DMS79 treated with DMSO at 0.1 percent for 48 hours (cell line): ENCODE measurements at places on chromosomes 2 and 18.

DNA sequence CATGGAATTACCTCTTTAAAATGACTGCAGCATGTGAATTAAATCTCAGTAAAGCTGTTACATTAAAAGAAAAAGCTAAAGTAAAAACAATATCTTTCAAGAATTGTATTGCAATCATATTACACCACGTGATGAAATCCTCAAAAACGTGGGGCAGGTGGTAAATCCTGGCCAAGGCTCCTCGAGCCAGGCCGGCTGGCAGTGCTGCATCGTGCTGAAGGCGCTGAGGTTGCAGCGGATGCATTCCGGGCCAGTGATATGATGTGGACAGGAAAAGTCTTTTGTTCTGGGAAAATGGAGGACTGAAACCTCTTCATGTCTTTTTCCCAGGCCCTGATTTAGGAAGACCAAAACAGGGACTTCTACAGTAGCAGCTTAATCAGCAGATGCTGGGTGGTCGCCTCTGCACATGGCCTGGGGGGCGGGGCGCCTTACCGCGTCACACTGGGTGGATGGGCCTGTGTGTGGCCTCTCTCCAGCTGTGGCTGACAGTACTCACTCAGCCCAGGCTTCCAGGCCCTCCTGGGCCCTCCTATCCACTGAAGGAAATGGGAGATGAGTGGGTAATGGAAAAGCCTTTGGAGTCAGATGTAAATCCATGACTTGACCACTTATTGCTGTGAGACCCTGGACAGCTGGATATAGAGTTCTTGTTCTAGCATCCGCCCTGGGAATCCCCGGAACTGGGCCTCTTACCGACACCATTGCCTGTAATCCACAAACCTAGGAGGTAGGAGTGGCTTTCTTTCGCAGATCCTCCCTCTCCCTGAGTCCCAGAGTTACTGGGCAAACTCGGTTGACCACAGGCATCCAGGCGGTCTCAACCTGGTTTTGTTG is 45.1 kb downstream of the PROC start:
- DNase-seq: no peak

GRCh38 chr18:44700652-44701051 is 20.0 kb downstream of the SETBP1 start:
- no peak for DNase-seq

DNA sequence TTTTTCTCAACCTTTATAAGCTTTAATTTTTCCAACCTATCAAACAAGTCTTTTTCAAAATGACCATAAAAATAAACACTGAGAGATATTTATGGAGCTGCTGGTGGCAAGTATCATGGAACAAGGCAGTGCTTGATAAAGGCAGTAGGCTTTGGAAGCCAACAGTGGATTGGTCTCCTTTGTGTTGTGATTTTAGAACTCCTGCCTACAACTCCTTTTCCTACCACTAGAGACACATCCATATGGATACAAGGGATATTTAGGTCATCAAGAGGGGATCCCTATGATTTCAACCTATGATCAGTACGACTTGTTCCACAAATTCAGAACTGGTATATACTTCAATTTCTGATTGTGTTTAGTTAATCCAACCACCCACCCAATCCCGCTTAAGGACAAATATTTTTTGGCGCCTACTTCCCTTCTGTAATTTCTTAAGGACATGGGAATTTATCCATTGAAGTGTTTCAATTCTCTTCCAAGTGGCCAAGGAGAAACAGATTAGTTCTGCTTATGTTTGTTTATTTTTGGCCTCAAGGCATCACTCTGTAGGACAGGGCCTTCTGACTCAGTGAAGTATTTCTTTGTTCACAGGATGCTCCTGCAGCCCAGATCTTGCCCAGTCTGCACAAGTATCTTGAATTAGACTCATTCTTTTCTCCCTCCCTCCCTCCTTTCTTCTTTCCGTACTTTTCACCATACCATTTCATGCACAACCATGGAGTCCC is 2119.6 kb upstream of the PIK3C3 start:
- no peak for DNase-seq

- DNase-seq: peak; percentile 88
Measured at GRCh38 chr18:49632588-49632987, 70.7 kb downstream of the LIPG start.

- DNase-seq: no peak
Measured at GRCh38 chr2:2853346-2853745, 522.3 kb upstream of the MYT1L start.

GRCh38 chr2:36530178-36530982 is 67.6 kb downstream of the FEZ2 start:
- DNase-seq: no peak

- no peak for DNase-seq
Measured at GRCh38 chr2:143426296-143426695, 297.1 kb downstream of the ARHGAP15 start.

DNA sequence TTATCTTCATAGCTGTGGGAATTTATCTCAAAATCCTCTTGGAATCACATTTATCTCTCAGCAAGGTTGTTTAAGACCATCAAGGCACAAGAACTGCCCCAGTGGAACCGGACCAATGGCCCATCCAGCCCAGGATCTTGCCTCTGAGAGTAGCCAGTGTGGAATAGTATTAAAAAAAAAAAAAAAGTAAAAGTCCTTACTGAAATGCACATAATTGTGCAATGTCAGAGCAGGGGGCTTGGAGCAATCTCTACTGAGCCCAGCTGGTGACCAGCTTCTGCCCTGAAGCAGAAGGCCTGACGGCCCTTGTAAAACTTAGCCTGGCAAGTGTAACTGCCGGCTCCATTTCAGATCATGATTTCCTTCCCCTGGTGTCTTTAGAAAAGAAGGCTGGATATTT is 355.6 kb upstream of the PIK3C3 start:
- DNase-seq: no peak

DNA sequence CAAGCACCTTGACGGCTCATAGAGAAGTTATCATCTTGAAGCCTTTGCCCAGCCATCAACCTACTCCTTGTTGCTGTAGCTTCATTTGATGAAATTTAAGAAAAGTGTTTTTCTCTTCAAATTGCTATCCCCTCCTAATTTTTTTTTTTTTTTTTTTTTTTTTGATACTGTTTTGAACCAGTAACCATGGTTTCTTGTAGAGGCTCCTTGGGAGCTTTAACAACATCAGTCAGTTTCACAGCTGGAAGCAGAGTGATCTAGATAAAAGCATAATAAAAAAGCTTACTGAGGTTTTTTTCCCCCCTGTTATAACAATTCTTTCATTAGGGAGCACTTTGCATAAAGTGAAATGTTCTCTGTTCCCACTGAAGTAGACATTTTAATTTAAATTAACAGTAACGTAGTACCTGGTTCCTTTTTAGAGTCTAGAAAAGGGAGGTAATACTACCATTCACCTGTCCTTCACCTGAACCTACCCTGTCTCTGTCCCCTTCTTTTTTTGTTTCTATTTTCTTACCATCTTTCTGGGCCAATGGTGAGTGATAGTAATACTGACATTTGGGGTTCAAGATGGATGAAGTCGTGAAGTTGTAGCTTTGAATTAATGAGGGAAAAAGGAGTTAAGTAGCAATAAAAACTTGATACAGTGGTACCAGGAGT is 101.5 kb downstream of the NCOA1 start:
- no peak for DNase-seq

DNA sequence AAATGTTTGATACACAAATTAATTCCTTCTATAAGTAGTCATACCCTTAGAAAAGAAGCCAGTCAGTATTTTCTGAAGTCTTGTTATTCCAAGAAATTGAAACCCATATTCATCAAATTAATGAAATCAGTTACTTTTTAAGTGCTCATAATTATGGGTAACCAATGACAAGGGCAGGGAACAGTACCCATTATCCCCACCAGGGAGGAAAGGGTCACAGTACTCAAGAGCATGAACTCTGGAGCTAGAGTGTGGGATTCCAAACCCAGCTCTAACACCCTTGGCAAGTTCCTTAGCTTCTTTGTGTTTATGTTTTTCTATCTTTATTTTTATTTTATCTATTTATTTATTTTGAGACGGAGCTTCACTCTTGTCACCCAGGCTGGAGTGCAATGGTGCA is 68.4 kb downstream of the CCDC148 start:
- DNase-seq: no peak

GRCh38 chr2:229434187-229434586 is 163.1 kb upstream of the PID1 start:
- DNase-seq: no peak

- no peak for DNase-seq
Measured at GRCh38 chr2:100853909-100854810, 34.2 kb downstream of the NPAS2 start.

DNA sequence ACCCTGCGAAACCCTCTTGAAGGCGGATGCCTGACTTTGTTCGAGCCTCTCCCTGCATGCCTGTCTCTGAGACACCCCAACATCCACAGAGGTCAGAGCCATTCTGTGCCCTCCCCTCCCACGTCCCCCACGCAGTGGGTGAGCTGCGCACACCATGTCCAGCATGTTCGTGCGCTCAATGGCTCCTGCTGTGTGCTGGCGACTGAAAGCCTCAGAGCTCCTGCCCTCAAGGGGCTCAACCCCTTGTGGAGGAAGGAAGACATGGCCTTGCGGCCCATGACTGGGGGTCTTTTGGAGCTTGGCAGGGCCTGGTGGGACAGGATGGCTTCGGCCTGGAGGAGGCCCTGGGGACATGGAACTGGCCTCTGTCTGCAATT is 45.7 kb downstream of the ANKMY1 start:
- DNase-seq: no peak

- DNase-seq: no peak
Measured at GRCh38 chr2:86809481-86810121, 18.9 kb upstream of the CD8A start.

- no peak for DNase-seq
Measured at GRCh38 chr2:44389895-44390294, 28.1 kb downstream of the CAMKMT start.

DNA sequence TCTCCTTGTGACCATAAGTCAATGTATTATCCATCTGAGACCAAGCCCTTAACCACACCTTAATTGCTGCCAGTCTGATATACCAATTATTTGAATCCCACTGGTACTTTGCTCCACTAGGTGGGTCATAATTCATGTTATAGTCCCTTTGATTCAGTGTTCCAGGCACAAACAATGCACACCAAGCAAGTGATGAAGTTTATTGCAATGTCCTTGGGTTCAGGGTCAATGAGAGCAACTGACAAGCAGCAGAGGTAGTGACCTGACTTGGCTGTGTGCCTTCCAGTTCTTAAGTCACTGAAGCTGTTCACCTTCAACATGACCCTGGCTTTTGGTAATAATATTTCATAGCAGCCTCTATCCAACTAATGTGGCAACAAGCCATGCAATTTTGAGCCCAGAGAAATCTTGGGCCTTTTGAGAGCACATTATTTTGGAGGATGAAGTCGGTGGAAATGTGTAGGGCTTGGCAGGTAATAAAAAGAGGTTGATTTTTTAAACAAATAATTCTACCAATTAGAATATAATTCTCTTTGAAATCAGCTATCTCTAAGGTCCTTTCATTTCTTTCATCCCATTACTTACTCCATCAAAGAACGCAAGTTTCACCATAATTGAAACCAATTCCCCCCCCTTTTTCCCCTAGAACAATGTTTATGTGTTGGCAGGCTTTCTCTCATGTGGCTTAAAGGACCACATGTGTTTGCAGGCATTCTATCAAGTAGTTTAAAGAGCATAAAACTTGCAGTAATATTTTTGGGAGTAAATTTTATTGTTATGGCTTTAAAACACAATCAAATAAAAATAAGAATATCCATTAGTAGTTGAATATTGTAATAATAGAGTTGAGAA is 3.1 kb upstream of the CPO start:
- peak; percentile 30 for DNase-seq

DNA sequence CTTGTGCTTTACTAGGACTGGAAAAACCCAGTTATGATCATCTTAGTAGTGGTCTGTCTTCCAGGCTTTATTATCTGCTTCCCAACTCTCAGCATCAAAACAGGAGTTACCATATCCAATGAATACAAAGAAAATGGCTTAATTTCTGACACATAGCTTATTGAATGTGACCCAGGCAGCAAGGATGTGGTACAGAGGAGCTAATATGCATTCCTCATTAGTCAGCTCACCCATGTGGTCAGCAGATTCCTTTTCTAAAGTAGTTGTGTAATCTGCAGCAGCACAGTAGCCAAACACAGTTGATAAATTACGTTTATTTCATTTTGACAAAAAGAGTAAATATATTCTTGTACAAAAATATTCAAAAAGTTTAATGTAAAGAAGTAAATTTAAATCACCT is 43.6 kb downstream of the TSPYL6 start:
- DNase-seq: no peak

- no peak for DNase-seq
Measured at GRCh38 chr2:233117351-233117750, 57.2 kb downstream of the INPP5D start.

DNA sequence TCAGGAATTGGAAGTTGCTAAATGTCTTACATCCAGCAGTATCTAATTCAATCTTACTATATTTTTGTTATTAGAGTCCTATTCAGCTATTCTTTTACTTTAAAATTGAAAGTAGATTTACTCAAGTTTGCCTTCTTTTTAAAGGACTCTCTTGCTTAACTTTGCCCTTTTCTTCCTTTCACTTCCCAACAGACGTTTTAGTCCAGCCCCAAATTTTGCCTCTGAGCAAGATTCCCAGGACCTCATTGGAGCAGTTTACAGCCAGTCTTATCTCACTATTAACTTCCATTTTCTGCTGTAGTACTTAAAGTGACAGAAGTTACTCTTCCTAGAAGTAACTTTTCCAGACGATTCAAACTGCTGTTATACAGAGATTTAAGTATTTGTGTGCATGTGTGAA is 1.7 kb upstream of the PRKD3 start:
- DNase-seq: no peak
